ENCODE measurements at places on chromosomes 7 and 10.

GRCh38 chr10:60896810-60897209 lies 47.2 kb downstream of the RHOBTB1 start:
- DNase-seq: no peak

DNA sequence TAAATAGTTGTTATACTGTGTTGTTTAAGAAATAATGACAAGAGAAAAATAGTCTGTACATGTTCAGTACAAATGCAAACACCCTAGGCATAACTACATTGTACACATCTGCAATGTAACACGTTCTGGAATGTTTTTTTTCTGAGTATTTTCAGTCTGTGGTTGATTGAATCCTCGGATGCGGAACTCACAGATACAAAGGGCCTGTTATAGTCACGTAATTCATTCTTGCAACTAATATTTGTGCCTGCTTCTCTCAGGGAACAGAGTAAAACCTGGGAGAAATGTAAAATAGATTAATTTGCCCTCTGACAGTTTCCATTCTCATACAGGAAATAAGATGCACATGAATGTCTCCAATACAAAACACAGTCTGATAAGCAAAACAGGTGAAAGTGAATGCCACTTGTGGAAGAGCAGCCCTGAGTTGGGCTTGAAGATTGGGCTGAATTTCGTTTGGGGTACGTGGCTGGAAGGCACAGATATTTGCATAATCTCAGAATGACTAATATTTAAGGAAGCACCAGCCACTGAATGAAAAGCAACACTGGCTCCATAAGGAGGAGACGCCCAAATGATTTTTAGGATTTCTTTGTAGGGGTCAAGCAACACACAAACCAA lies 19.1 kb downstream of the DENND2A start:
- DNase-seq: no peak

GRCh38 chr7:114777288-114777687 lies 144.6 kb upstream of the MDFIC start:
- no peak for DNase-seq

GRCh38 chr10:31947144-31947926 lies 18.7 kb upstream of the ARHGAP12 start:
- peak; percentile 37 for DNase-seq

- DNase-seq: peak; percentile 56
These were observed 33.5 kb upstream of the PRSS37 start for GRCh38 chr7:141874787-141875186.

DNA sequence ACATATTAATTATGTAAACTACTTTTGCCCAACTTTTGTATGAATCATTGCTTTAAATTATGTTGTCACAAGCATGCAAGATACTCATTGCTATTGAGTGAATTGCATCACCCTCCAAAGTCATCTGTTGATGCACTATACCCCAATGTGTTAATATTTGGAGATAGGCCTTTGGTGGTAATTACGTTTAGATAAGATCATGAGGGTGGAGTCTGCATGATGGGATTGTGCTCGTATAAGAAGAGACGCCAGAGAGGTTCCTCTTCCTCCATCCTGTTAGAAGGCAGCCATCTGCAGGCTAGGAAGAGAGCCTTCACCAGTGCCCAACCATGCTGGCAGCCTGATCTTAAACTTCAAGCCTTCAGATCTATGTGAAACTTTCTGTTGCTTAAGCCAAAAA lies 95.3 kb upstream of the MAGI2 start:
- DNase-seq: no peak

GRCh38 chr7:104962781-104963180 lies 51.2 kb upstream of the KMT2E start:
- no peak for DNase-seq

GRCh38 chr7:46283852-46284251 lies 362.8 kb upstream of the IGFBP3 start:
- no peak for DNase-seq

DNA sequence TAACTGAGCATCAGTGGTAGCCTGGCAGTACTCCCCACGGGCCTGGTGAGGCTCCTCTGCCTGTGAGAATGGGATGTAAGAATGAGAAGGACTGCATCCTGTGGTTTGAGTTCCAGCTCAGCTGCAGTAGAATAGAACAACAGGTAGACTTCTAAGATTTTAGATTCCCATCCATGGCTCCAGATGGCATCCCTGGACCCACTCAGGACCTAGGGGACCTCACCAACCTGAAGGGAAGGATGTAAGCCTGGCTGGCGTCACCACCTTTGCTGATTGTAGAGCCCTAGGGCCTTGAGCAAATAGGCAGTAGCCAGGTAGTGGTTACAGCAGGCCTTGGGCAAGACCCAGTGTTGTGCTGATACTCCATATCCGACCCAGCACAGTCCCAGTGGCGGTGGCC lies 9.6 kb upstream of the AOC1 start:
- DNase-seq: no peak

- no peak for DNase-seq
These were observed 200.4 kb downstream of the FAM107B start for GRCh38 chr10:14574291-14574690.

DNA sequence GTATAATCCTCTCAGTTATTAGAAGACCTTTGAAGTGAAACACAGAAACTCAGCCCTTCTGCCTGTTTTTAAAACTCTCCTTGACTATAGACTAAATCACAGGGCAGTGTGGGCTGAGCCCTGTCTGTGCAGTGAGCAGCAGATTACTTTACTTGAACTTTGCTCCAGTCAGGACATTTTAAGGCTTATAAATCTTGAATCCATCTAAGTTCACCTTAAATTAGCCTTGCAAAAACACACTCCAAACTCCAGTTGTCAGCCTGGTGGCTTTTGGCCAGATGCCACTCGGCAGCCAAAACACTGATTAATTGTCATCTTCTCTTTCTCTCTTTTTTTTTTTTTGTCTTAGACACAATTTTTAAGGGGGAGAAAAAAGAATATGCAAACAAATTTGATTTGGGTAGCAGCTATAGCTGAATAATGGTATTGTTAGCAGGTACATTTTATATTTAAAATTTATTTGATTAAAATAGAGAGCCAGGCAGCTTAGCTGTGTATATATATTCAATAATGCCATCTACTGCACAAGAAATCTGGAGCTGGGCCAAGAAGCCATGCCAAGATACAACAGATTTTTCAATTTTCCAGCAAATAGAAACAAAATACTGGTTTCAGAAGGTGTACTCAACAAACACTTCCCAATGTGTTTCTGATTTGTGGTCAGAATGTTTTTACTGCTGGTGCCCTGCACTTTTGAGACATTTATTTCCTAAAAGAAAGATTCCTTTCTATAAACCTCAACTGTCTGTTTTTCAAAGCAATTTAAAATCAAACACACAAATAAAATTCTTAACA lies 247.7 kb downstream of the TFEC start:
- DNase-seq: no peak

DNA sequence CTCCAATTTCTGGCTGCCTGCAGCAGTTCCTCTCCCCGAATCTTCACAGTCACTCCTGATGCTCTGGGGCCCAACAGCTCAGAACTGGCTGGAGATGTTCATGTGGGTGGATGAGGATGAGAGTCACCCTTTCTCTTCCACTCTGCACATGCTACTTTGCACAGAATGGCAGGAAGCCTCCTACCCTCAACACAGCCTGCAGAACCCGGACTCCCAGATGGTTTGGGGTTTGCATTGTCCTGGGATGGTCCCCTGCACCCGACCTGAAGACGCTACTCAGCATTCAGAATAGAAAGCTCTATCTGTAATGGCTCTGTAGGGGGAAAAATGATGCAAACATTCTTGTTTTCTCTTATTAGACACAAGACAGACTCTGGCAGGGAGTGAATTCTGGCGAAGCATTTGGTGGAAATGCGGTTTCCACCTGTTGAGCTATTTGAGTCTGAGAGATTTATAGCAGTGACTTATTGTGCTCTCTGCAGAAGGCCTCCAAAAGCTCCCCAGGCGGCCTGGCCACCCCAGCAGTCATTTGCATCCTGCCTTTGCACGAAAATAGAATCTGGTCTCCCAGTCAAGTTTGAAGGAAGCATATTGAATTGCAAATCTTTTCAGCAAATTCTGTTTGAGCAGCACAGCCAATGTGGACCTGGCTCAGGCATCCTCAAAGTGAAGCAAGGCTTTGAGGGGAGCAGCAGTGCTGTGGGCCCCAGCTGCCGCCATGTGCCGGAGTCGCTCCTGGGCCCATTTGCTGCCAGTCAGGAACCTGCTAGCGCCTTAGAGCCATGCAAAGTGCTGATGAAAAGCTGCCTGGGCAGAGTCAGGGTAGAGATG lies 309.3 kb downstream of the TCERG1L start:
- DNase-seq: no peak

GRCh38 chr10:131049016-131049415 lies 262.5 kb downstream of the TCERG1L start:
- no peak for DNase-seq

GRCh38 chr10:62562795-62563194 lies 188.6 kb downstream of the ZNF365 start:
- DNase-seq: no peak

GRCh38 chr10:44198780-44199097 lies 186.2 kb downstream of the CXCL12 start:
- DNase-seq: no peak

DNA sequence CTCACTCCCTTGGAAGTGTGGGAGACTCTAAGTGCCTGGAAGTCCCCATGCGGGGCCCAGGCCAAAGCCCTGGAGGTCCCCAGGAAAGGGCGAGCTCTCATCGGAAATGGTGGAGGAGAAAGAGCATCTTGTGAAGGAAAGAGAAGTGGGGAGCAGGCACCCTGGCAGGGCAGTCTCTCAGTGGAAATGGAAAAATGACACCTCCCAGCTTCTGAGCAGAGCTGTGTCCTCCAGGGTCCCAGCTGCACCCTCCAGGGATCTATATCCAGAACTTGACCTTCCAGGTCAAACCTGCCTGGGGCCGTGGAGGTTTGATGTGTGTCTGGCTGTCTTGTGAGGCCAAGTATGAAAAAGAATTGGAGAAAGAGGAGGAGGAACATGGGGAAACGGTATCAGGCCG lies 29.5 kb downstream of the PAX2 start:
- no peak for DNase-seq

GRCh38 chr7:31788883-31789680 lies 102.1 kb downstream of the PPP1R17 start:
- no peak for DNase-seq

GRCh38 chr7:45909561-45909960 lies 11.5 kb downstream of the IGFBP3 start:
- DNase-seq: no peak

DNA sequence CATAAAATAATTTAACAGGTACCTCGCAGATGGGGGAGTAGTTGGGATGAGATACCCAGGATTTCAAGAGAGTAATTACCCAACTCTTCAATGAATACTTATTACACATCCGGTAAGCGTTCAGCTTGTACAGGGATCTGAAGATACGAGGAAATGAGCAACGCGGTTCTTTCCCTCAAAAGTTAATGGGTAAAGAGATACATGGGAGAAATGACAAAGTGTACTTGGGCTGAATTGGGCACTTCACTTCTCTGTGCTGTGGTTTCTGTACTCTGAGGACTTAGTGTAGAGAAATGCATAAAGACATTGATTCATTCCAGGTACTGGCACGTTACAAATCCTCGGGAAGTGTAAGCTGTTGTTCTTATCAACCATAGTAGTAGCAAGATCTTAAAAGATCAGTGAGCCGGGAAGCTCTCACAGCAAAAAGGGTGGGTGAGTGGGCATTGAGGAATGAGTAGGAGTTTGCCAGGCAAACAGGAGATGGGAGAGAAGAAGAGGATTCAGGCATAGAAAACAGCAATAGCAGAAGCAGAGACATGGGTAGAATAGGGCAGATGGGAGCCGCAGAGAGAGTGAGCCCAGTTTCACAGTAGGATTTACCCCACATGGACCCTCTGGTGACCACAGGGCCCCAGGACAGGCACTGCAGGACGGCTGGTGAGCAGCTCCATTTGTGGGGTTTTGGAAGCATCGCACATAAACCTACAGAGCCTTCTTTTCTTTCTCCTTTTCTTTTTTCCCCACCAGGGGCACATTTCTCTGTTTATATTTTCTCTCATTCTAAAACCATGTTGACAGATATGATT lies 304.3 kb upstream of the PITRM1 start:
- no peak for DNase-seq

DNA sequence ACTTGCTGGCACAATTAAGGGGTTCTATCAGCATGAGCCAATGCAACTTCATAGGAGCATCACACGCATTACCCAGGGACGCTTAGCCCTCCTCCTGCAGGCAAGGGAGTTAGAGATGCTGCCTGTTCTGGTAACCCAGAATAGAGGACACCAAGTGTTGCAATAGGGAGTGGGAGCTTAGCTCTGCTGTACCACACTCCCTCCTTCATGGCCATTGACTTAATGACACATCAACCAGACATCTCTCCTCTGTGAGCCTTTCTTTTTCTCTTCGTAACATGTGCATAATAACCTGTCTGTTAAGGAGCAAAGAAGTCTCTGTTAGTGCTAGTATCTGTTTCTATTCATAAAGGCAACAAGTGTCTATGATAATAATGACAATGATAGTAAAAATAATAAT lies 282.4 kb downstream of the SORCS3 start:
- no peak for DNase-seq

- no peak for DNase-seq
These were observed 438.7 kb upstream of the NRP1 start for GRCh38 chr10:33773253-33773573.

- DNase-seq: no peak
These were observed 67.3 kb downstream of the ST7 start for GRCh38 chr7:117020591-117020973.

- no peak for DNase-seq
These were observed 145.4 kb downstream of the CALN1 start for GRCh38 chr7:72266771-72267170.

DNA sequence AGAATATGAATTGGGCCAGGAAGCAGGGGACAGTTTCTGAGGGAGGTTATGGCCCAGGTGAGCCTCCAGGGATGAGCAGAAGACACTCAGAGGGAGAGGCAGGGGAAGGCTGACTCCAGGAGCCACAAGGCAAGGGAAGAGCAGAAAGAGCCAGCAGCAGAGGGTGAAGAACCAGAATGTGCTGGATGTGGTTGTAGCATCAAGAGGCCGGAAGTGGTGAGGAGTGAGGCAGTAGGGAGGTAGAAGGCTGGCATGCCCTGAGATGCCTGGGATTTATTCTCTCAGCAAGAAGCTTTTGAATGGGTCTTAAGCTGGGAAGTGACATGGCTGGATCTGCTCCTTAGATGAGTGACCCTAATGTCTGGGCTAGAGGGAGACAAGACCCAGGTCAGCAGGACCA lies 311.7 kb downstream of the DOCK4 start:
- no peak for DNase-seq

DNA sequence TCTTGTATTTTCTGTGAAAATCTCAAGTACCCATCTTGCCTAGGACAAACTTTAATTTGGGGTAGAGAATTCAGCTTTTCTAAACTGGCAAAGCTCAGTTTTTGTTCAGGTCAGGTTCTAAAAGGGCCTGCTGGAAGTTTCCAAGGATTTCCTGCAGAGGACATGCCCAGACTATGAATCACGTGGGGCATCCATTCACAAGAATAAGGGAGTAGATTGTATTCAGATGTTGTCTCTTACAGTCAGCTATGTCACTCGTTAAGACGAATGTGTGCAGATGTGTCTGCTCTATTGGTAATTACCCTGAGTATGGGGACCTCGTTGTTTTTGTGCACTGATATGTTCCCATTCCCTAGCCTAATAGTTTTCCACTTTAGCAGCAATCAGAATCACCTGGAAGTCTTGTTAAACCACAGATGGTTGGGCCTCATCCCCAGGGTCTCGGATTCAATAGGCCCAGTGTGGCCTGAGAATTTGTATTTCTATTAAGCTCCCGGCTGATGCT lies 81.0 kb upstream of the ITPRID1 start:
- DNase-seq: no peak

Data from inflammatory macrophage (primary cell).